ENCODE measurements at places on chromosomes 3 and 15. TPM values are rescaled to one million over a fixed set of nuclear protein-coding genes. Genes with fewer than 3 reads are reported as not detected.

GRCh38 chr15:46921891-46922290, 795.4 kb upstream of the SEMA6D start:
- no peaks in the 10 kb centered on the region for H3K27me3 ChIP-seq
- no peak overlapping the region for H3K27ac ChIP-seq
- H3K4me1 ChIP-seq, result no peaks in the 10 kb centered on the region
- no peaks in the 10 kb centered on the region for H3K36me3 ChIP-seq

DNA sequence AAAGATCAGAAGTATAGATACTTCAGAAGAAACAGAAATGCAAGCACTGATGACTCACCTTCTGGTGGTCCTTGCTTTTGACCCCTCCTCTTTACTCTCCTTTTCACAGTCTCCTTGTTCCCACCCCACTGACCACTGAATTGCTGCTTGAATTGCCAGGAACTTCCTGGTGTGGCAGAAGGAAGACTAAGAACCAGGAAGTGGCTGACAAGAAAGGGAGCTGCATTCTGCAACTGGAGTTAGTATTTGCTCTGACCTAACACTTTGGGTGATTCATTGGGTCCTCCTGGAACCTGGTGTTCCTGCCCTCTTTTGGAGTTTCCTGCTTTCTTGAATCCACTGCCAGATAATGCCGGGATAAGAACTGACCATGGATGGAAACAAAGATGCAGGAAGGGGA, 23.0 kb downstream of the KY start:
- peaks cover 2% of the 10 kb centered on the region for H3K27me3 ChIP-seq
- H3K27ac ChIP-seq, result no peak overlapping the region
- H3K36me3 ChIP-seq, result peaks cover 7% of the 10 kb centered on the region
- no peak for DNase-seq

GRCh38 chr3:23829242-23829934, 23.6 kb downstream of the UBE2E1 start:
- DNase-seq, result no peak
- no peak overlapping the region for H3K4me3 ChIP-seq
- H3K27ac ChIP-seq, result no peak overlapping the region

The LRRC31 gene
- total RNA-seq, result not detected

- H3K36me3 ChIP-seq, result peaks cover 27% of the 10 kb centered on the region
- no peak overlapping the region for H3K4me3 ChIP-seq
- no peaks in the 10 kb centered on the region for H3K27me3 ChIP-seq
- H3K4me1 ChIP-seq, result peaks cover 18% of the 10 kb centered on the region
- DNase-seq, result no peak
- no peak overlapping the region for H3K27ac ChIP-seq
These were observed 7.0 kb downstream of the MCCC1 start for GRCh38 chr3:183092256-183092655.

DNA sequence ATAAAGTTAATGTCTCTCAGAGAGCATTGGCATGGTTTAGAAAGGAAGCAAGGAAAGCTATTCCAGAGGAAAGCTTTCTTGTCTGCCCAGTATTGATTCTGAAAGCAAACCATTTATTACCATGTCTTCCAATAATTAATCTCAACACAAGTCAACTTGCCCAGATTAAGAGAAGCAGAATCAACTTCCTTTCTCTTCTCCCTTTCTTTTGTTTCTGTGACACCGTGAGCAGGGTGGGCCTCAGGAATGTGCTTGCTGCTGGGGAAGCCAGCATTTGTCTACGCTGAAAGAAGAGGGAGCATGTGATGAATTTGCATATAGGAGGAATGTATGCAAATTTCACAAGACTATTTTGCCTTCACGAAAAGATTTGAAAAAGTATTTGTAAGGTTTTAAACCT, 368.6 kb upstream of the ROPN1 start:
- H3K27me3 ChIP-seq, result peaks cover 8% of the 10 kb centered on the region
- H3K4me1 ChIP-seq, result no peaks in the 10 kb centered on the region
- no peak overlapping the region for H3K27ac ChIP-seq
- H3K4me3 ChIP-seq, result no peak overlapping the region

DNA sequence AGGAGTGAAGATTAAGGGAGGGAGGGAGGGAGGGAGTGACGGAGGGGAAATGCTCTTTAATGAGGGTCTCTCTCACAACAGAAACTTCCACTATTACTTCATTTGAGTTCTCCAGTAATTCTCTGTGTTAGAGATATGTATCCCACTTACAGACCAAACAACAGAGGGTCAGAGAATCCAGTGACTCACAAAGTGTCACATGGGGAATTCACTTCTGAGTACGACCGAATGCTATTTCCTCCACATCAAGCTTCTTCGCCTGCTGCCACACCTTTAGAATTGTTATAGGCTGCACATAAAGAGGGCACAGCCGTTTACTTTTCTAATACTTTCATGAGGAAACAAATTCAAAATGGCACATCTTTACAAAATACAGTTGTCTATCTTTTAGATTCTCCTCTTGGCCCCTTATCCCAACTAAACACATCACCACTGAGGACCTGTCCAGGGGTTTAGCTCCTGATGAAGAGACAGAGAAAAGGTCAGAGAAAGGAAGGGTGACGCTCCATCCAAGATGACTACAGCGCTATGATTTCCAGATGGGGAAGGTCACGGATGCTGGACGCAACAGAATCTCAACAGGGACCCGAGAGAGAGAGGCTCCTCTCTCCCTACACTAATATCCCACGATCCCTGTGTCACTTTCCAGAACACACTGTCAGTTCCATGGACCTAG, 119.0 kb downstream of the XXYLT1 start:
- H3K4me3 ChIP-seq, result no peak overlapping the region
- H3K36me3 ChIP-seq, result peaks cover 2% of the 10 kb centered on the region
- peaks cover 29% of the 10 kb centered on the region for H3K4me1 ChIP-seq
- DNase-seq, result no peak

DNA sequence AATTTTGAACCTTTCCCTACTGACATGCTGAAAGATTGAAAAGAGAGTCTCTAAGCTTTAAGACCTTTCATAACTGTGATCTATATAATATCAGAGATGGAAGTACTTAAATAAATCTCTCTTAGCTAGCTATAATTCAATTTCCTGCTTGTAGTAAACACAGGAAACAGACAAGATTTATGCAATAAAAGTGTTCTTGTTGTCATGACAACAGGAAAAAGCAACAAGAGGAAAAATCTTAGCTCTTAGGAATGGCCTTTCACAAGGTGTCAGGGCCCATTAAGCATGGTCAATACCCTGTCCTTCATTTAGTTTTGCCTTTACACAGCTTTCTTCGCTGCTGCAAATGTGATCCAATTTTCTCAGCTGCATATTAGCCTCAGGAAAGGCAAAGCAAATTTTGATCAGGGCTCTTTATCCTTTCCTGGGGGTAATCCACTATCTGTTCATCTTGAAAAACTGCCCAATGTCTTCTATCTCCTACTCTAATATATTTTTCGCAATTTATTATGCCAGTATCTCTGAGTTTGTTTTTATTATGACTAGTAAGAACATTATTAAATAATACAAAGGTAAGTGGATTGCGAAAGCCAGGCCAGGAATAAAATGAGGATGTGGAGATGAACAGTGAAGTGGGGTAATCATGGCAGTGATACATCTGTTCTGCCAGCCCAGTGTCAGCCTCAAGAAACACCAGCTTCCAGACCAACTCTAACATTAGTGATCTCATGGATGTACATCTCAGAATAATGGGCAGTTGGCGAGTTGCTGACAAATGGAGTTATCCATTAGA, 28.7 kb downstream of the SIDT1 start:
- no peaks in the 10 kb centered on the region for H3K27me3 ChIP-seq
- H3K4me1 ChIP-seq, result peaks cover 33% of the 10 kb centered on the region
- H3K27ac ChIP-seq, result no peak overlapping the region
- no peak for DNase-seq

DNA sequence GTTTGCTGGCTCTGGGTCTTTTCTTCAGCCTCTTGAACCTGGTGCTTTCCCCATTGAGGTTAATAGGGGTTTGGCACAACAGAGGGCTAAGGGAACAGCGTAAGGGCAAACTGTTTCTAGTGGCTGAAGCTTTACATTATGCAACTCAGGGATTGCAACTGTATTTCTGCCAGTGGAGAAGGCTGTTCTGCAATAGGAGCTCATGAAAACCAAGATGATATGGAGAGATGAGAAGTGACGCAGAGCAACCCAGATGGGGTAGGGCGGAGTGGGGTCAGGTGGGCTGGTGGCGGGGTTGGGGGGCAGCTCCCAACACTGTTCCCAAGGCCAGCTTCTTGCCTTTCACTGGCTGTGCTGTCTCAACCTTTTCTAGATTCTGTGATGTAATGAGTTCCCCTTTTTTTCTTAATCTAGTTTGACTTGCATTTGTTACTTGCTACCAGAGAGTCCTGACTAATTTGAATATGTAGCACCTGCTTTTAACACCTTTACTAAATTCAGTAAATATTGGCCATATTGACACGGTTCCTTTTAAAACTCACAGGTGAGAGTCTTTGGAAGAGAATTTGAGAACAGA, 7.2 kb downstream of the GXYLT2 start:
- peaks cover 37% of the 10 kb centered on the region for H3K27me3 ChIP-seq
- H3K4me3 ChIP-seq, result no peak overlapping the region
- no peaks in the 10 kb centered on the region for H3K36me3 ChIP-seq
- no peak for DNase-seq
- H3K27ac ChIP-seq, result no peak overlapping the region

The NUTM1 gene
- not detected for total RNA-seq

GRCh38 chr3:72093270-72093991, 308.5 kb upstream of the PROK2 start:
- H3K36me3 ChIP-seq, result no peaks in the 10 kb centered on the region
- no peaks in the 10 kb centered on the region for H3K27me3 ChIP-seq

- H3K4me3 ChIP-seq, result no peak overlapping the region
- H3K27me3 ChIP-seq, result peaks cover 43% of the 10 kb centered on the region
- H3K36me3 ChIP-seq, result no peaks in the 10 kb centered on the region
- peaks cover 13% of the 10 kb centered on the region for H3K4me1 ChIP-seq
- no peak for DNase-seq
These were observed 722 bp downstream of the CACNA1D start for GRCh38 chr3:53495146-53495519.

The ANP32A gene
- 204 TPM for total RNA-seq

The GOLGA8K gene
- not detected for total RNA-seq

- H3K27me3 ChIP-seq, result peaks cover 10% of the 10 kb centered on the region
- DNase-seq, result no peak
- H3K27ac ChIP-seq, result no peak overlapping the region
These were observed 60.1 kb upstream of the DAZL start for GRCh38 chr3:16665282-16665741.

The CDCP1 gene
- total RNA-seq, result 0.53 TPM

DNA sequence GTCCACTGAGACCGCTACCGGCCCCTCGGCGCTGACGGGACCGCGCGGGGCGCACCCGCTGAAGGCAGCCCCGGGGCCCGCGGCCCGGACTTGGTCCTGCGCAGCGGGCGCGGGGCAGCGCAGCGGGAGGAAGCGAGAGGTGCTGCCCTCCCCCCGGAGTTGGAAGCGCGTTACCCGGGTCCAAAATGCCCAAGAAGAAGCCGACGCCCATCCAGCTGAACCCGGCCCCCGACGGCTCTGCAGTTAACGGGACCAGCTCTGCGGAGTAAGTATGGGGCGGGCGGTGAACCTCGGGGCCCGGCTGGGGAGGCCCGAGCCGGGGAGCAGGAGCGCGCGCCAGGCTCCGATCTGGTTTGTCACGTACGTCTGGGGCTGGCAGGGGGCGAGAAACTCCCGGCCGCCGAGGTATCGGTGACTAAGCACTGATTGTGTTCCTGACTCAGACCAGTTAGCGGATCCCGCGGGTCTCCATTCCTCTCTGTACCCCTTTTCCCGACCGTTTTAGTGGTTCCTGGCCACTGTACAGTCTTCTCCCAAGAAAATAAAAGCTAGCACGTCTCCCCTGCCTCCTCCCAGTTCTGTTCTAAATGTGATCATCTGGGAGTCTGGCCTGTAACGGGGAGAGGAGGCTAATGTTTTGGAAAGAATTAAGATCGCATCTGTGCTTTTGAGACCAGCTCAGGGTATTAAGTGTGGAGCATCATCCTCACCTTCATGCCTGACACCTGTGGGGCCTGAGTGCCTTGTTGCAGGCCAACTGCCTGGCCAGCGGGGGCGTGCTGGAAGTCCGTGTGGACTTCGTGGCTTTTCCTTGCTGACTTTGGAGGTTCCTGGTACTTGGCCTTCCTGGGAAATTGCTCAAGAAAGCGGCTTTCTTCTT, 691 bp downstream of the MAP2K1 start:
- peak overlapping the region; percentile 86 for H3K27ac ChIP-seq
- H3K27me3 ChIP-seq, result no peaks in the 10 kb centered on the region
- peaks cover 19% of the 10 kb centered on the region for H3K36me3 ChIP-seq
- H3K4me3 ChIP-seq, result peak overlapping the region; percentile 91
- peak; percentile 89 for DNase-seq
- H3K4me1 ChIP-seq, result peaks cover 59% of the 10 kb centered on the region

DNA sequence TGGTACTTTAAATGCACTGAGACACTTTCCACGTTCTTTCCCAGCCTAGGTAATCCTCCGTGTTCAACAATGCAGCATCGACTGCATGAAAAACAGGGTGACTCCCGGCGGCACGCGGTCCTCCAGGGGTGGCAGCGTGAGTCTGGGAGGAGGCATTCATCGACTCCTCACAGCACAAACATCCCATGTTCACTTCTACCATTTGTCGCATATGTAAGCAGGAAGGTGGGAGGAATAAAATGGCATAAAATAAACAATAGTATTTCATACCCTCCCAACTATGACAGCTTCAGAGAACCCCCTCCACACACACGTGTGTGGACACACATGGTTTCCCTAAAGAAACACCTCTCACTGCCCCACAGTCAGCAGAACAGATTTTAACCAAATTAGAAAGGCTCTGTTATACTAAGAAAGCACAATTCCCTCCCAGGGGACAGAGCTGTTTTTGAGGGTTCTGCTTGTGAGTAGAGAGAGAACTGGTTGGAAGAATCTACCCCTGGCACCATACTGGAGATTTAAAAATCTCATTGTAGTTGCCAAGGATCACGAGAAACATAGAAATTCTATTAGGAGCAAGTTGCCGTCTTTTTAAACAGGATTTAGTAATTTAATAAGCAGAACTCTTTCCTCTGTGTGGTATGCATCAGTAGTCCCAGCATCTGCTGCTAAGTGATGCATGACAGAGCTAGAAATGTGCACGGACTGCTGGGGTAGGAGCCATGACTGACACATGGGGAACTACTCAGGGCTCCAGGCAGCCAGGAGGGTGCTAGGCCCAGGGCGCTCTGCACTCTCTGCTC, 6.0 kb downstream of the FAM43A start:
- H3K27me3 ChIP-seq, result no peaks in the 10 kb centered on the region
- no peaks in the 10 kb centered on the region for H3K36me3 ChIP-seq
- H3K27ac ChIP-seq, result no peak overlapping the region
- H3K4me3 ChIP-seq, result no peak overlapping the region
- peaks cover 29% of the 10 kb centered on the region for H3K4me1 ChIP-seq
- no peak for DNase-seq

The FBXO45 gene
- total RNA-seq, result 16.3 TPM

- peaks cover 12% of the 10 kb centered on the region for H3K27me3 ChIP-seq
- no peak overlapping the region for H3K4me3 ChIP-seq
- no peaks in the 10 kb centered on the region for H3K36me3 ChIP-seq
- H3K4me1 ChIP-seq, result peaks cover 12% of the 10 kb centered on the region
These were observed 193.3 kb upstream of the SLCO3A1 start for GRCh38 chr15:91660174-91660649.
